ENCODE measurements at places on chromosomes 5 and 9.

DNA sequence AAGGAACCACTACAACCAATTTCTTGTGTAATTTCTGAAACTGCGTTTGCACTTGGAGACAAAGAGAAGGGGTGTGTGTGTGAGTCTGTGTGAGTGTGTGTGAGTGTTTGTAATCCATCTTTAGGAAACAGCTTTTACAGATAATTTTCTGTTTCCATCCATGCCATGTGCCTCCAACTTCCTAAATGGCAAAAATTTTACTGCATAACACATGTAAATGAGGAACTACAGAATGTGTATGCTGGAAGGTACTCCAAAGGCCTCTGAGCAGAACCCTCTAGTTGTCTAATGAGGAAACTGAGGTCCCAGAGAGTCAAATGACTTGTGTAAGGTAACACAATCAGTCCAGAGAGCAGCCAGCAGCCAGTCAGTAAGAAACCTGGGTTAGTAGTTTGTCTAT lies 20.8 kb downstream of the MAMDC2 start:
- no peak for DNase-seq

GRCh38 chr9:125752070-125752628 lies 5.0 kb downstream of the PBX3 start:
- DNase-seq, result no peak

DNA sequence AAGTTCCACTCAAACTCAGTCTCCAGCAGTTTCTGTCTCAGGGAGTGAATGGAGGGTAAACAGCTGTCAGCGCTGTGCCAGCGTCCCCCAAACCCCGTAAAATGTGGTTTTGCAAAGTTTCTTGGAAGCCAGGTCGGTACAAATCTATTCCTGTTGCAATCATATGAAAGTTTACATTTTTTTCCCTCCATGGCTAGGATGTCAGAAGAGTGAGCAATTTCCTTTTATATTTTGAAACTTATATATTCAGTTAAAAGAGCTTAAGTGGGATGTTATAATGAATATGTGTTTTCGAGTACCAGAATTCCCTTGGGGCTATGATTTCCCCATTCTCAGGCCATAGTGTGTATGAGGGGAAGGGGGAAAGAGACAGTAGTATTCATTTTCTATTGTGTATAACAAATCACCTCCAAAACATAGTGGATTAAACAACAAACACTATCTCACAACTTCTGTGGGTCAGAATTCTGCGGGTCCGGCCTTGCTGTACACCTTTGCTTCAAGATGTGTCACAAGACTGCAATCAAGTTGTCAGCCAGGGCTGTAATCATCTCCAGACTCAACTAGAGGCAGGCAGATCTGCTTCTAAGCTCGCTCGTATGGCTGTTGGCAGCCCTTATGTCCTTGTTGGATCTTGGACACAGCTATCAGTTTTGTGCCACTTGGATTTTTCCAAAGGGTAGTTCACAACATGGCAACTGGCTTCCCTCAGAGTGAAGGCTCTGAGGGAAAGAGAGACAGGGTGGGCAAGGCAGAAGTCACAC lies 107.4 kb downstream of the SNX18 start:
- no peak for DNase-seq

DNA sequence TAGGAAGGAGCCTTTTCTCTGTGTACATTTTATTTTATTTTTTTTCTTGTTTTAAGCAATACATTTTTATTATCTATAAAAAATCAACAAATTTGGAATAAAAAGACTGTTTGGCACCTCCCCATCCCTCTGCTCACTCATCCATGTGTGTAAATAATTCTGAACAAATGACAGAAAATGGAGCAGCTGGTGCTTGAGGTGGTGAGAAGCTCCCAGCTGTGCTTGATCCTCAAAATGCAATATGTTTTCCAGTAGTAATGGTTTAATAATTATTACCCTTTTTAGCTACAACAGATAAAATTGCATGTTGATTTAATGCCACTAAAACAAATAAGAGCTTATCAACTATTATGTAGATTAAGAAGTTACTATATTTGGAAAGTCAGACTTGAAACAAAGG lies 132.5 kb downstream of the CDH18 start:
- DNase-seq, result no peak

GRCh38 chr5:128193665-128194390 lies 110.3 kb downstream of the SLC12A2 start:
- no peak for DNase-seq

DNA sequence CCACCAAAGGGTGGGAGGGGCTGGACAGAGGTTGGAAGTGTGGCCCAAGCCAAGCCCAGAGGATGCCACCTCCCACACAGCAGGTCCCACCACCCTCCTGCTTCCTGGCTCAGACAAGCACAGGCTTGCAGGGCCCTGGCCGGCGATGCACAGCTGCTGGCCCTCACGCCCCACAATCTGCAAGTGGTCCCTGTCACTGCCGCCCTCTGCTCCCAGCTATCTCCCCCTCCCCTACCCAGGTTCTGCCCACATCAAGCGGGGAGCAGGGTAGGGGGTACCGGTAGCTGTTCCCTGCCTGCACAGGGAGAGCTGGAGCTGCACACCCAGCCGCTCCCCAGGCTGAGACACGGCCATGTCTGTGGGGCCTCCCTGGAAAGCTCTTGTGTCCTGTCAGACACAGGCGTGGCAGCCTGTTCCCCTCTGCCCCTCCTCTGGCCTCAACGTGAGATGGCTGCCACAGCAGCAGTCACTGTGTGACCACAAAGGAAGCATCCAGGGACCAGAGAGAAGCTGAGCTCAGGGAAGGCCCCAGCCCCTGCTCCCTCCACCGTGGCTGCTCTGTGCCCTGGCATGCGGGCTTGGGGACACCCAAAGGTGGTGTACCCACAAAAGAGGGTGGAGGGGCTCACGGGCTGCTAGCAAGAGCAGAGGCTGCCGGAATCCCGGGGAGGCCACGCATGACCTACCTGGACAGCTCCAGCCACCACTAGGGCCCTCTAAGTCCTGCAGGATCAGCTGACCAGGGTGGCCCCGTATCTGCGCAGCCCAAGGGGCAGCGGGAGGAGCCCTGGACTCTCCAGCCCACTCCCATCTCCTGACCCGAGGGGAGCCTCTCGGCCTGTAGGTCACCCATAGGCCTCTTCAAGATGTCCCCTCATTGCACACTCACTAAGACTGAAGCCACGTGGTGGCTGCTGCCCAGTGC lies 10.9 kb upstream of the ZDHHC11 start:
- no peak for DNase-seq

- DNase-seq, result no peak
Measured at GRCh38 chr9:14209399-14210345, 104.3 kb downstream of the NFIB start.

DNA sequence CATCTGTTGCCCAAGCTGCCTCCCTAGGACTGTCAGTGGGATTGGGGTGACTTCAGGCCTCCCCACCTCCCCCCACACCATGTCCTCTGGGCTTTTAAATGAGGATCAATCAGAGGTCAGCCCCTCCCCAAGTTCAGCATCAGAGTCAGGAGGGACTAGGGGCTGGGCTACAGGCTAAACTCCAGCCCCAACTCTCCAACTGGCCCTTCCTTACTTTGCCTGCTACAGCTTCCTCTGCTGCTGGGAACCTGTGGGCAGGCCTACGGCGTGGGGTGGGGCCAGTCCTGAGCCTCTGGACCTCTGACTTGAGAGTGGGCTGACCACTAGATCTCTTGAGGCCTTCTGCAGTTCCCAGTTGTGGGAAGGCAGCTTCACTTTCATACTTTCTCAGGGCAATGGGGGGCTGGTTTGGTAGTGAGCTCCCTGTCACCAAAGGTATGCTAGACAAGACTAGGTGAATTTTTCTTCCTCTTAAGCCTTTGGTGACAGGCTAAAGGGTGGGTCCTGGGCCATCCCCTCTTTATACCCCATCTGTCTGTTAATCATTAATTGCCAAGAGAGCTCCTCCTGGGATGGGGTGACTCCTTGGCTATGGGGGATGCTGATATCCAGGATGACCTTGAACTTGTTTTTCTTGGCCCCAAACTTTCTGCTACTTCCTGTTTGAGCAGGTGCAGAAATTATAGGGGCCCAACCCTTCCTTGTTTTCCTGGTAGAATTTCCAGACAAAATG lies 10.8 kb upstream of the DAB2IP start:
- no peak for DNase-seq

DNA sequence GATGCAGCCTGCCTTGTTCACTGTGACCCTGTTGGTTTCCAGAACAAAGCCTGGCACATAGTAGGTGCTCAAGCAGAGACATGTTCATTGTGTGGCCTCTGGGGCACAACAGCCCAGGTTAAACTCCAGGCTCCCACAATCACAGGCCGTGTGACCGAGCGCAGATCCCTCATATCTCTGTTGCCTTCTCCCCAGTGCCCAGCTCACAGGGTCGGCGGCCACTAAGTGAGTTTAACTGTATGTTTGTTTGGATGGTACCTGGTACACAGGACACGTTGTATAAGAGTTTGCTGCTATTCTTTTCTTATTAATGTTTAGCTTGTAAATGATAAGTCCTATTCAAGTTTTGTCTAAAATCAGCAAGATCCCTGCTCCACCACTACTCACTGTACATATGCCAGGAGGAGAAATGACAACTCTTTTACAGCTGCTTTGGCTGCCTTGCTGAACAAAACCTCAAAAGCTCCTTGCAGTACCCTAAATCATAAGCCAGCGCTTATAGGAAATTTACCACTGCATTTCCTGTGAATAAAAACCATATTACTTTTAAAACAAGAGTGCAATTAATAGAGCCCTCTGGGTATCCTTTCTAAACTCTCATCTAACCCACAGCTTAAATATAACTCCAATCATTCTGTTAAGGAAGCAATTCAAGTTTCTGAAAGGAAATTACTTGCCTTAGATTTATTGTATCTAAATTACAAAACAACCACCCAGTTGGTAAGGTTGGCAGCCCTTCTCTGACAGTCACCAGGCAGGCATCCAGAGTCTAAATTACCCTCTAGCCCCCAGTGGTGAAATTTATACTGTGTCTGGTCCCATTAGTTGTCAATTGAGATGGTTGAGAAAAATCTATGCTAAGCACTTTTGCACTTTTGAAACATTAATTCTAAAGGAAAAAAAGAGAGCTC lies 379.4 kb downstream of the SEMA5A start:
- DNase-seq, result no peak

DNA sequence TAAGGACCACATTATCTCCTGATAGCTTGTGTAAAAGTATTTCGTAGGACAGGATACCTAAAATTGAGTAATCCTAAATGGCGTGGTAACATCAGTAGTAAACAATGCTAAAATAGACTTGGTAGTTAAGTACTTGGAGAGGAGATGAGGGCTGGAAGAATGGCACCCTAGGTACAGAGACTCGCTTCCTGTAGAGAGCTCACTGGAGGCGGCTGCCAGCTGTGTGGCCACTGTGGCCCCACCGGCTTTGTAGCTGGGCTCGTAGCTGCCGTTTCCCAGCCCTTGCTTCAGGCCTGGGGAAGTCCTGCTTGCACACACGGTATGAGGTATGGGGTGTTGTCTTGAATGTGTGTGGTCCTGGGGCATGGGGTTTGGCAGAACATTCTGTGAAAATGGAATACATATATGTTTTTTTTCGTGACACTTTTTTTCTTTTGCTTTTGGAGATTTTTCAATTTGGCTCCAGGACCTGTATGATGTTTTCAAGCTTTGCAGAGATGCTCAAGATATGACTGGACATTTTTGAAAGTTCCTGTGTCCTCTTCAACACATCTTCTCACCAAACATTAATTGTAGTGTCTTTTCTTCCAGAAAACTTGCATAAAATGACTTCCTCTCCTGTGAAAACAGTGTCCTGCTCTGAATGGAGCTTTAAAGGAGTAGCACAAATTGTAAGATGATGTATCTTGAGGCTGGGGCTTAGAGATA lies 58.0 kb downstream of the RCL1 start:
- DNase-seq, result no peak

DNA sequence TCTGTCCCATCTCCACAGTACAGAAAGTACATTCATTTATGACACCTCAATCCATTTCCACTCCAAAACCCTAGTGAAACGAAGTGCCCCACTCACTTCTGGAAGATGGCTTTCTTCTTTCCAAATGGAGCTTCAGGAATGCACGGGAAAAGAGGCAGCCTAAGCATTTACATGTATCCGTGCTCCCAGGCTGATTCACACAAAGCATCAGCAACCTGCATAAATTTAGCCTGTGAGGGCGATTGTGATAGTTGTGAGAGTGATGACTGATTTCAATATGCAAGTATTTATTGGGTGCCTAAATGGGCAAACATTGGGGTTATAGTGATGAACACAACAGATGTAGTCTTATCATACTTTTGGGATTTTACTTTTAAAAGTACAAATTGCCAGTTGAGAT lies 86.6 kb downstream of the PLPPR1 start:
- no peak for DNase-seq

GRCh38 chr9:34126207-34127034 lies at the start of gene DCAF12:
Gene DCAF12 (minus strand): TSS chr9:34126698. CDS start chr9:34126431, 267 bp downstream.
- peak; percentile 92 for DNase-seq

DNA sequence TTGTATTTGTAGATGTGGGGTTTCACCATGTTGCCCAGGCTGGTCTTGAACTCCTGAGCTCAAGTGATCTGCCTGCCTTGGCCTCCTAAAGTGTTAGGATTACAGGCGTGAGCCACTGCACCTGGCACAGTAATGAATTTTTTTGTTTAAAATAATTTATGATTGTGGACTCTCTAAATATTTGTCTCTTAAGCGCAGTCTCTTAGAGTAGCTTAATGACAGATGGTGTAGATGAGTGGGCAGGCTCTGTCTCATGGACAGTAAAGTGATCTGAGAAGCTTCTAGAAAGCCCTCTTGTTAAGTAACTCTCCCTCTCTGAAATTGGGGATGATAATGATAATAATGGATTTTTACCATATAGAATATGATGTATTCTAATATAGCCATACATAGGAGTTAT lies 47.5 kb upstream of the KIAA1958 start:
- DNase-seq, result no peak

DNA sequence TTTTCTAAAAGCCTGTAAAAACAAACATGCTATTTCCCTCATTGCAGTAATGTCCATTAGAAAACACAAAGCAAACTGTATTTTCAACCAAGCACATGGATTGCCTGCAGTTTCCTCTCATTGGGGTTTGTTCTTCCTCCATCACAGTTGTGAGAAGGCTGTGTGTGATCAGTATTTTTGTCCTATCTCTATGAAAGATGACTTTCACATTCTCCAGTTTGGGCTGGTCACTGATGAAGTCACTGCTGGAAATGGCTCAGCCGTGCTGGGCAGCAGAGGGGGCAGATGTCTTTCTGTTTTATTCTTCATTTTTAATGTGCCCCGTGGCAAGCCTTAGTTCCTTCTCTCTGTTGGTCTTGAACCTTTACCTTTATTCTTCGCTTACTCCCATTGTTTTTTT lies 288.9 kb upstream of the MPDZ start:
- DNase-seq, result no peak

GRCh38 chr5:149944666-149945065 lies at the start of gene PDE6A:
Gene PDE6A (minus strand): TSS chr5:149944793. CDS start chr5:149944673, 120 bp downstream.
- no peak for DNase-seq

- no peak for DNase-seq
Measured at GRCh38 chr5:38259062-38259808, 876 bp downstream of the EGFLAM start.

GRCh38 chr9:115715666-115716065 lies 437.9 kb upstream of the PAPPA start:
- DNase-seq, result no peak

GRCh38 chr5:71839096-71839884 lies 120.2 kb downstream of the CARTPT start:
- no peak for DNase-seq

- no peak for DNase-seq
Measured at GRCh38 chr5:9924614-9925013, 294.5 kb upstream of the TAS2R1 start.

Measured in CD4-positive, alpha-beta T cell treated with Interferon alpha-2 for 1 hour (primary cell).